ENCODE measurements at places on chromosomes 5 and 9. TPM values are rescaled to one million over a fixed set of nuclear protein-coding genes. Genes with fewer than 3 reads are reported as not detected.

FAM219A gene
- 15.4 TPM for total RNA-seq

DNA sequence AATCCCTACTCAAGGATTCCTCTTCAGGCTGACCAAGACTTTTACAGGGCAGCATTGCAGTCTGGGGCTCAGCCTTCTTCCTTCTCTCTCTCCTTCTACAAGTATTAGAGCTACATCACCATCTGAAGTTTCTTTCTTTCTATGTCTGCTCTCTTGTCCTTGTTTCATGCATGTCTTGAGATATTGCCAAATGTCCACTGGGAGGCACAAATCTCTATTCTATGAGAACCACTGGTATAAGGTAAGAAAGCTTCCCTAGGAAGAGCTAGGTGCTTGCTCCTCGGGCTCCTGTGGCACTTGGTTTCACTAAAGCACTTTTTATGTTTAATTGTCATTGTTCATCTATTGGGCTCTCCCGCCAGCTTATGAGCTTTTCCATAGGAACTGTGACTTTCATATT is 289.2 kb upstream of the PCSK5 start:
- no peak overlapping the region for H3K27ac ChIP-seq
- H3K27me3 ChIP-seq, result no peaks in the 10 kb centered on the region
- no peaks in the 10 kb centered on the region for H3K4me1 ChIP-seq
- no peaks in the 10 kb centered on the region for H3K36me3 ChIP-seq

GRCh38 chr5:150487199-150488061 is 20.5 kb upstream of the NDST1 start:
- no peak for DNase-seq
- peaks cover 67% of the 10 kb centered on the region for H3K4me1 ChIP-seq
- H3K36me3 ChIP-seq, result no peaks in the 10 kb centered on the region

CSF1R gene
- 32.4 TPM for total RNA-seq

DNA sequence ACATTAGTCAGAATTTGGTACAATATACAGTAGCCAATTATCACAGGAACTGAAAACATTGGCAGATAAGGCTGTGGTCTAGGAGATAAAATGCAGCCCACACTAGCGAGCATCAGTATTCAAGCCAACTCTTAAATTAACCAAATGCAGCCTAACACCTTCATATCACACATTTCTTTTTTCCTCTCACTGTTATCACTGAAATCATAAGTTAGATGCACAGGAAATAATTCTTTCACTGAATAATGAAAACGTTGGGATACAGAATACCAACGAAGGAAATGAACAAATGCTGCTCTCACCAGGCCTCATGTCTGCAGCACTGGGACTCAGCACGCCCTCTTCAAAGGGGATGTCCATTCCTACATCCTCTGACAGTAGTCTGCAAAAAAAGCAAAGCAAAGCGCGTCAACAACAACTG is 109.1 kb upstream of the PCA3 start:
- H3K4me3 ChIP-seq, result no peak overlapping the region
- no peaks in the 10 kb centered on the region for H3K36me3 ChIP-seq
- H3K27ac ChIP-seq, result peak overlapping the region; percentile 54

DNA sequence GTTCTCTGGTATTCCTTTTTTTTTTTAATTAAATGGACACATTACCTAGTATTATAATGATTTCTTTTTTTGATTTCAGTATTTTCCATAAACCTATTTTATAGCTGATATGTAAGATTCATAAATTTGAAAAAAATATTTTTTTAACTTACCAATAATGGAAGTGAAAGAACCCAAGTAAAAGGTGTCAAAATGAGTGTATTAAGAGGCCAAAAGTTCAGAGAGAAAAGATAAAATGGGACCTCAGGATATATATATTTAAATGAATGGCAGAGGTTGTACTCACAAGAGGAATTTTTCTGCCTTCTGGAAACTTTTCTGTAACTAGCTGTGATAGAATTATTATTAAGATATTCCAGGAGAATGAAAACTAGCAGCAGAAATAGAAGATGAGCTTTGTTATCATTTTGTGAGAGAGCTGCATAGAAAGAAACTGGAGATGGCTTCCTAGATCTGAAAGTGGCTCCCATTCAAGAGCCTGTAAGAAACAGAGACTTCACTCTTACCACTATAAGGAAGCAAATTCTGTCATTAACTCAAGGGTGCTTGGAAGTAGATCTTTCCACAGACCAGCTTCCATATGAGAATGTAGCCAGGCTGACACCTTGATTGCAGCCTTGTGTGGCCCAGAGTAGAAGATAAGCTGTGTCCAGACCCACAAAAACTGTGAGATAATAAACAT is 91.7 kb downstream of the MRPS30 start:
- H3K27ac ChIP-seq, result no peak overlapping the region
- no peaks in the 10 kb centered on the region for H3K4me1 ChIP-seq
- DNase-seq, result no peak
- no peaks in the 10 kb centered on the region for H3K36me3 ChIP-seq
- no peak overlapping the region for H3K4me3 ChIP-seq

MEF2C gene
- 20.8 TPM for total RNA-seq

Data from esophagus muscularis mucosa (tissue), 4 donors.